ENCODE measurements at places on chromosomes 16 and 17. TPM values are rescaled to one million over a fixed set of nuclear protein-coding genes. Genes with fewer than 3 reads are reported as not detected.

DNA sequence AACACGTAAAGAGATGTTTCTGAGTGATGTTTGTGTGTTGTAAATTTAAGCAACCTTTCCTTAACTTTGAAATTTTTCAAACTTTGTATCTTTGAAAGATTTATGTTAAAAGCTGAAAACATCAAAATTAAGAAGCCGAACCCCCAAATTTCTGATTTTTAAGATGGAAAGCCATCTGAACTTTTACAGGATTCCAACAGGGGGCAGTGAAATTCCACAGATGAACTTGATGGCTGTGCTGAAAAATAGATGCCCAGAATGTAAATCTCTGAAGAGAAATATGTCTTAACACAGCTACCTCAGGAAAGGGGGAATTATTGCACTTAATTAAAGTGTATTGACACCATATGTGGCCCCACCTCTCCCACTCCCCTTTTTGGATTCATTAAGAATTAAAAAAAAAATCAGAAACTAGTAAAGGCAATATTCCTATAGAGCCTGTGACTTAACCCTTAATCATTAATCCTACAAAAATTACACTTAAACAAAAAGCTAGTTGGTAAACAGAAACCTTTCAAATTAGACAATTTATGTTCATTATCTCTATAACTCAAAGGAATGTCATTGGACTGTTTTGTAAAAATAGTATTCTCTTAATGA lies 597.9 kb downstream of the KCNJ2 start:
- no peaks in the 10 kb centered on the region for H3K27me3 ChIP-seq
- no peaks in the 10 kb centered on the region for H3K36me3 ChIP-seq
- H3K4me3 ChIP-seq = no peak overlapping the region
- no peak overlapping the region for H3K27ac ChIP-seq
- DNase-seq = peak; percentile 60
- no peaks in the 10 kb centered on the region for H3K4me1 ChIP-seq

- no peaks in the 10 kb centered on the region for H3K4me1 ChIP-seq
- no peaks in the 10 kb centered on the region for H3K27me3 ChIP-seq
- no peak for DNase-seq
- no peak overlapping the region for H3K4me3 ChIP-seq
- H3K27ac ChIP-seq = no peak overlapping the region
These were observed 340.1 kb downstream of the ABCC12 start for GRCh38 chr16:47815655-47816054.

DNA sequence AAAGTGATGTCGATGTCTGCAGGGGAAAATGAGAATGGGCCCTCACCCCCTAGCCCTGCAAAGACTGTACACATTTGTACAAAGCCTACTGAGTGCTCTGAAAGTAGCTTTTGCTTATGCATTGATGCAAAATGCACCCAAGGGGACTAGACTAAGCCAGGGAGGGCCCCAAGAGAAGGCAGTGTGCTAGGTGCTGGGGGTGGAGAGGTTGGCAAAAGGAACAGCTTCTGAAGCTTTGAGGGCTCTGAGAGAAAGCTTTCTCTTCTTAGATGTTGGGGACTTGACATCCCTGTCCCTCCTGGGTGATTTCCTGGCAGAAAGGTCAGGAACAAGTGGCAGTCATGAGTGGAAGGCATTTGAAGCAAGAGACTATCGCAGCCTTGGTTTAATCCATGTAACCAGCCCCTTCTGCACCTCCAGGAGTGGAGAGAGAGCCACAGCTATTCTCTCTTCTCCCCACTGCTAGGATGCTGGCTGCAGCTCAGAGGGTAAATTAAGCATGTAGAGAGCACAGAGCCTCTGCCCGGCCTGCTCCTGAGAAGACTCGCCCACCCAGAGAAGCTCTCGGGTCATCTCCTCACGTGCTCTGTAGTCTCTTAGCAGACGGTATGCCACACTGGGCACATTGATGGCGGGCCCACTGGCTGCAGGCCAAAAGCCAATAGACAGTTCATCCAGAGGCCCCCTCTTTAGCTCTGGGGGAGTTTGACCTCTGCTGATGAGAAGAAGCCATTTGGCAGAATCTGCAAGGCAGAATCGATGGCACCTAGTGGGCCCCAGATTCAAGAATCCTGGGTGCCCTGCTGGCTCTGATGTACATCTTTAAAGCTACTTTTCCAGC lies 221.4 kb downstream of the MSI2 start:
- no peaks in the 10 kb centered on the region for H3K27me3 ChIP-seq
- peaks cover 31% of the 10 kb centered on the region for H3K4me1 ChIP-seq
- no peak overlapping the region for H3K4me3 ChIP-seq
- no peaks in the 10 kb centered on the region for H3K36me3 ChIP-seq
- DNase-seq = no peak

GRCh38 chr17:1648173-1648962 lies 1.3 kb downstream of the RILP start:
- peaks cover 6% of the 10 kb centered on the region for H3K27me3 ChIP-seq
- H3K4me1 ChIP-seq = peaks cover 24% of the 10 kb centered on the region
- no peak overlapping the region for H3K27ac ChIP-seq
- peaks cover 23% of the 10 kb centered on the region for H3K36me3 ChIP-seq
- peak overlapping the region; percentile 75 for H3K4me3 ChIP-seq
- peak; percentile 83 for DNase-seq

Gene ITGB3
- not detected for polyA plus RNA-seq

Gene SPN
- polyA plus RNA-seq = 0.82 TPM

DNA sequence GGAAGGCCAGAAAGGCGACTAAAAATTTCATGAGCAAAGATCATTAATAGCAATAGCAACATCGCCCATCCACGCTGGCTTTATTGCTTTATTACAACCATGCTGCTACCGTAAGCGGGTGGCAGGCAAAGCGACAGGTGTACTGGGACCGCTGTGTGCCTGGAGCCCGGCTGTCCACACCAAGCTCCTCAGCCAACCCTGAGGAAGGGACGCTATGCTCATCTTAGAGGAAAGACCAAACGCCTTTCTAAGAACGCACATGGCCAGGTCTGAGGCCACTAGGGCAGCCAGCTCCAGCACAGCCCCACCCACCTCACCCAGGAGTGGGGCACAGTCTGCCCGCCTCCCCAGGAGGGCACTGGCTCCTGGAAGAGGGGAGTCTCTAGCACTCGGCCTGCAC lies 28.0 kb downstream of the PEMT start:
- H3K36me3 ChIP-seq = no peaks in the 10 kb centered on the region
- H3K4me1 ChIP-seq = no peaks in the 10 kb centered on the region
- DNase-seq = no peak

Gene KRTAP4-6
- not detected for polyA plus RNA-seq

GRCh38 chr17:57599271-57600045 lies 145.6 kb downstream of the CCDC182 start:
- no peaks in the 10 kb centered on the region for H3K27me3 ChIP-seq
- no peak for DNase-seq
- H3K4me1 ChIP-seq = no peaks in the 10 kb centered on the region
- no peak overlapping the region for H3K4me3 ChIP-seq

GRCh38 chr17:74220219-74220618 lies 6.8 kb downstream of the TTYH2 start:
- H3K36me3 ChIP-seq = no peaks in the 10 kb centered on the region
- no peak overlapping the region for H3K4me3 ChIP-seq
- H3K27ac ChIP-seq = no peak overlapping the region
- no peaks in the 10 kb centered on the region for H3K27me3 ChIP-seq
- DNase-seq = no peak

- no peak overlapping the region for H3K4me3 ChIP-seq
- H3K4me1 ChIP-seq = peaks cover 13% of the 10 kb centered on the region
- no peak for DNase-seq
- H3K36me3 ChIP-seq = no peaks in the 10 kb centered on the region
These were observed 273.4 kb upstream of the TNRC6C start for GRCh38 chr17:77684803-77685798.

Gene LUC7L
- polyA plus RNA-seq = 136 TPM

GRCh38 chr16:19522397-19522732 lies 467 bp upstream of the GDE1 start:
- peaks cover 30% of the 10 kb centered on the region for H3K4me1 ChIP-seq
- peak overlapping the region; percentile 34 for H3K27ac ChIP-seq
- H3K36me3 ChIP-seq = no peaks in the 10 kb centered on the region

Gene CNGB1
- not detected for polyA plus RNA-seq

DNA sequence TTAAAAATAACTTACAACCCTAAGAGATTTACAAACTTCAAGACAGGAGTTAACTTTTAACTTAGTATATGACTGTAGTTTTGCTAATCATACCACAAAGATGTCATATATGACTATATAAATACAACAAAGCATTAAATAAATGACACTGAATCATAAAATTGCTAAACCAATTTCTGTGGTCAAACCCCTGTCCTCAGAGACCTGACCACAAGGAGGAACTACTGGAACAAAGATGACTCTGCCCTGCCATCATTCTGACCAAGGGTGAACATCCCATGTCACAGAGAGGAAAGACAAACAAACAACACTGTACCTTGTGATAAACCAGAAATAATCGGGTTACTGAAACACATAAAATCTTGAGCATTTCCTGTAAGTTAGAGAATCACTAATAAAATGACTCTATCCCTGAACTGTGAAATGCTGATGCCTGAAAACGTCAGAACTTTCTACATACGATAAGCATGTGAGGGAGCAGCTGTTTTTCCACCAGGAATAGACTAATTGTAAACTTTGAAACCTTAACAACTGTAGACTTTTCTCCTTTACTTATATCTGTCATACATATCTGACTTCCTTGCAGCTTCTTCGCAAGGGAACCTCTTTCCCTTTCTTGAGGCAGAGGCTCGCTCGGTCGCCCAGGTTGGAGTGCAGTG lies 47.9 kb downstream of the WDR59 start:
- no peak overlapping the region for H3K27ac ChIP-seq
- H3K27me3 ChIP-seq = no peaks in the 10 kb centered on the region
- peaks cover 22% of the 10 kb centered on the region for H3K36me3 ChIP-seq
- no peaks in the 10 kb centered on the region for H3K4me1 ChIP-seq

- H3K36me3 ChIP-seq = peaks cover 42% of the 10 kb centered on the region
- H3K4me3 ChIP-seq = no peak overlapping the region
- no peaks in the 10 kb centered on the region for H3K27me3 ChIP-seq
- no peaks in the 10 kb centered on the region for H3K4me1 ChIP-seq
- H3K27ac ChIP-seq = no peak overlapping the region
These were observed 12.1 kb upstream of the HSD3B7 start for GRCh38 chr16:30972872-30973271.

DNA sequence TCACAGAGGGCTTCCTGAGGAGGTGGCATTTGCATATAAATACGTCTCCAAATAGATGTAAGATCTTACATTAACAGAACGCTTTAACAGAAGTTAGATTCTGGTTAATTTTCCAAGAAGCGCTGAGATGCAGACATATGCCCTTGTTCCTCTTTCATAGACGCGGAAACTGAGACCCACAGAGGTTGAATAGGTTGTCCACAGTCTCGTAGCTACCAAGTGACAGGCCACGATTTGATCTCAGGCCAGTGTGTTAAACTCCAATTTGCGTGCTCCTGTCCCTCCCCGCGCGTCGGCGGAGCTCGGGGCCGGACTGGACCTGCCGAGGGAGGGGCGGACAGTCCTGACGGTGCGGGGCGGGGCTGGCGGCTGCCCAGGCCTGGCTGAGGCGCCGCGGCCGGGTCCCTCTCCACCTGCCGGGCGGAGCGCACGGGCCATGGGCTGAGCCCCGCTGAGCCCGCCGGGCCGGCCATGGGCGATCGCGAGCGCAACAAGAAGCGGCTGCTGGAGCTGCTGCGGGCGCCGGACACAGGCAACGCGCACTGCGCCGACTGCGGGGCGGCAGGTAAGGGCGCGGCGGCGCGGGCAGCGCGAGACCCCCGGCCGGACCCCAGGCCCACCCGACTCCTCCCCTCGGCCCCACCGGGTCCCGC lies at the start of gene ADAP2:
Gene ADAP2, plus strand, starts transcription at position 402 of the 653 bp plus-strand sequence. Its CDS starts 70 bp downstream, at position 472.
- DNase-seq = peak; percentile 75
- H3K4me1 ChIP-seq = peaks cover 10% of the 10 kb centered on the region
- H3K36me3 ChIP-seq = no peaks in the 10 kb centered on the region
- H3K4me3 ChIP-seq = peak within 1 kb of the TSS; percentile 75

Gene GAS2L2
- polyA plus RNA-seq = not detected

- H3K4me3 ChIP-seq = no peak overlapping the region
- peak overlapping the region; percentile 66 for H3K27ac ChIP-seq
- H3K27me3 ChIP-seq = no peaks in the 10 kb centered on the region
- peaks cover 45% of the 10 kb centered on the region for H3K4me1 ChIP-seq
- H3K36me3 ChIP-seq = peaks cover 5% of the 10 kb centered on the region
These were observed 133.1 kb downstream of the ANKRD11 start for GRCh38 chr16:89357055-89357816.

GRCh38 chr17:36703860-36704266 lies 102.5 kb downstream of the MRM1 start:
- H3K4me1 ChIP-seq = peaks cover 5% of the 10 kb centered on the region
- no peak overlapping the region for H3K27ac ChIP-seq

Gene KCNJ18
- polyA plus RNA-seq = not detected

GRCh38 chr16:10856042-10856441 lies 21.0 kb upstream of the CIITA start:
- no peak for DNase-seq
- no peaks in the 10 kb centered on the region for H3K36me3 ChIP-seq
- no peaks in the 10 kb centered on the region for H3K27me3 ChIP-seq

GRCh38 chr16:27572711-27573110 lies 22.8 kb downstream of the KATNIP start:
- no peak overlapping the region for H3K4me3 ChIP-seq
- H3K36me3 ChIP-seq = no peaks in the 10 kb centered on the region
- H3K27me3 ChIP-seq = no peaks in the 10 kb centered on the region
- no peak overlapping the region for H3K27ac ChIP-seq
- DNase-seq = no peak

Gene RAB11FIP4
- polyA plus RNA-seq = 26.0 TPM

Gene MAPT
- 2.8 TPM for polyA plus RNA-seq

Gene ZNF689
- polyA plus RNA-seq = 5.3 TPM

DNA sequence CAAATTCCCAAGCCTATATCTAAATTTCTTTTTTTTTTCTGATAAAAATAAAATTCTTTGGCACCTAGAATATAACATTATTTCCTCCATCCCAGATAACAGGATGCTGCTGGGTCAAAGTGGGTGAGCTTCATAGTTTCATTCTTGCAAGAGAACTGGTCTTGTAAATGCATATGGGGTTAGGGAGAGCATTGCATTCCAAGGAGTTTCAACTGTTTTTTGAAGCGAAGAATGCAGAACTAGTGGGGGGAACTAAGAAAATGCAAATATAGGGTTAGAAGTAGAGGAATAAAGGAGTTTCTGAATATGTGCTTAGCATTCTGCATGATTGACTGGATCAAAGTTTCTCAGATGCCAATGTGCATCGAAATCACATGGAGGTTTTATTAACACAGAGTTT lies 347.2 kb upstream of the XYLT1 start:
- no peaks in the 10 kb centered on the region for H3K27me3 ChIP-seq
- DNase-seq = peak; percentile 38
- no peaks in the 10 kb centered on the region for H3K36me3 ChIP-seq
- H3K4me3 ChIP-seq = no peak overlapping the region

DNA sequence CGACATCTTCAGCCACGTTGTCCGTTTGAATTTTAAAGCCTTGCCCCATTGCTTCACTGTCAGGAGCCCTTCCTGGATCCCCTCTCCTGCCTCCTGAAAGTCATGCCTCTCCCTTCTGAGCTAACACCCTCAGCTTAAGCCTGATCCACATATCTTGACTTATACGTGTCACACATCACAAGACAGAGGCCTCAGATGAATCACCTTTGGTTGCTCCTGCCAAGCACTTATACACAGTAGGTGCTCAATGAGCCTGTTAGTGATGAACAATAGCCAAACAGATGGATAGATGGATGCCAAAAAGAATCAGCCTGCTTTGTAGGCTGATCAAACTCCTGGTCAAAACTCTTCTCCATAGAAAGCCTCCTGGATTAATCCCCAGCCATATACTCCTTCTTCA lies 31.8 kb downstream of the PITPNM3 start:
- H3K36me3 ChIP-seq = no peaks in the 10 kb centered on the region

GRCh38 chr16:87384162-87384874 lies 742 bp upstream of the FBXO31 start:
- peak overlapping the region; percentile 97 for H3K4me3 ChIP-seq
- peak; percentile 79 for DNase-seq
- H3K36me3 ChIP-seq = no peaks in the 10 kb centered on the region

Gene CES5A
- polyA plus RNA-seq = not detected

- H3K27me3 ChIP-seq = peaks cover 38% of the 10 kb centered on the region
- no peak overlapping the region for H3K27ac ChIP-seq
- H3K36me3 ChIP-seq = no peaks in the 10 kb centered on the region
These were observed 1.3 kb downstream of the NAGS start for GRCh38 chr17:44005527-44006271.
